Amniotic epithelial cell (primary cell): ENCODE measurements at places on chromosomes 12 and 14.

DNA sequence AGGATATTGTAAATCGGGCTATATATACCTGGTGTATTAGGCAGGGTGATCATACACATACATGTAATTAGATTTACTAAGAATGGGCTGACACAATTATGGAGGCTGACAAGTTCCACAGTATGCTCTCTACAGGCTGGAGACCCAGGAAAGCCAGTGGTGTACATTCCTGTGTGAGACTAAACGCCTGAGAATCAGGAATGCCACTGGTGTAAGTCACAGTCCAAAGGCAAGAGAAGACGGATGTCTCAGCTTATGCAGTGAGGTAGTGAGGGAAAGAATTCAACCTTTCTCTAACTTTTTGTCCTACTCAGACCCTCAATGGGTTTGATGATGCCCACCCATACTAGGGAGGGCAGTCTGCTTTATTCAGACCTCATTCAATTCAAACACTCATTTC, 57.1 kb downstream of the METTL25 start:
- DNase-seq, result peak; percentile 55

- DNase-seq, result peak; percentile 89
Observed at GRCh38 chr12:115541891-115542421, 735.5 kb downstream of the MED13L start.

DNA sequence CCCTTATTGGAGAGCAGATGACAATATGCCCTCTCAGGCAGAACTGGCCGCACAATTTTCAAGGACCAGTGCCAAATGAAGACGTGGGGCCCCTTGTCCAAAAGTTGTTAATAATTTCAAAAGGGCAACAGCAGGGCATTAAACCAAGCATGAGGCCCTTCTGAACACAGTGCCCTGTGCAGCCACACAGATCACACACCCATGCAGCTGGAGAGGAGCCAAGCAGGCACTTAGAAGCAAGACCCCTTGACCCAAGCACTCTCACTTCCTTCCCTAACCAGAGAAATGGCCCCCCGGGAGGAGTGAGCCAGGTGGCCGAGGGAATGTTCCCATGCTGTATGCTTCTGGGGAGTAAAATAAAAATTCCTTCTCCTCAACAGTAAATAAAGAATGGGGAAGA, 114.0 kb upstream of the TMPO start:
- DNase-seq, result no peak

- peak; percentile 53 for DNase-seq
Observed at GRCh38 chr12:29921307-29921706, 137.6 kb upstream of the TMTC1 start.

GRCh38 chr14:33432407-33433023, 493.8 kb downstream of the NPAS3 start:
- peak; percentile 37 for DNase-seq

DNA sequence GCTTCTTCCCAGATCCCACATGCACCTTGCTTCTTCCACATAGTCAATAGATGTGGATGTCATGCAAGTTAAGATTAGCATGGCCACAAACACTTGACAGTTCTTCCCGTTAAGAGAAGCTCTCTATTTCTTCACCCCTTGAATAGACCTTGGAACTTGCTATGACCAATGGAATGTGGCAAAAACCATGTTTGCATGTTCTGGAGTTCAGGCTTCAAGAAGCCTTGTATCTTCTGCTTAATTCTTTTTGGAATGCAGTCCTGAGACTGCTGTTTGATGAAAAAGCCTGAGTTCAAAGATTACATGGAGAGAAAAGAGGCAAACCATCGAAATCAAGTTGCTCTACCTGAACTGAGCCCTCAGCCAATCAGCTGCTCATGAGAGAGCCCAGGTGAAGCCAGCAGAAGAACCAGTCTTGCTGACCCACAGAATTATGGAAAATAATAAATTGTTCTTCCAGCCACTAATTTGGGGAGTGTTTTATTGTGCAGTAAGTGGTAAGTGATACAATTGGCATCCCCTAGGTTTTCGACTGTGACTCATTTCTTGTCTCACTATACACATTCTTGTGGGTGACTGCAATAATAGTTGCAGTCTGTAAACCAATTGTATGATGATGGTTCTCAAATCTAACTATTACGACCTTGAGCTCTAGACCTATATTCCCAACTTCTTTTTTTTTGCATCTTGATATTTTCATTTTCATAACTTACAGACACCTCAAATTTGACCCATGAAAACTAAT, 12.6 kb downstream of the RASSF9 start:
- peak; percentile 48 for DNase-seq

DNA sequence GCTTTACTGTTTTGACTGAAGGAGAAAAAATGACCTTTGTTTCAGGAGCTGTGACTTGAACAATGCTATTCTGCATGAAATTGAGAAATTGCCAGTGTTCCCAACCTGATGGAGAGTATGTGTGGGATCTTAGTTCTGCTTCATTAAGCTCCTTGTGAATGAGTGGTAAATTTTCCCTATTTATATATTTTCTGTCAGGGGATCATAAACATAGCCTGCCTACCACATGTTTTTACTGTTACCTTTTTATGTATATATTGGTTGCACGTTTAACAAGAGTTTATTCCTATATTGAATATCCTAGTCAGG, 271.7 kb downstream of the PDZRN4 start:
- no peak for DNase-seq

DNA sequence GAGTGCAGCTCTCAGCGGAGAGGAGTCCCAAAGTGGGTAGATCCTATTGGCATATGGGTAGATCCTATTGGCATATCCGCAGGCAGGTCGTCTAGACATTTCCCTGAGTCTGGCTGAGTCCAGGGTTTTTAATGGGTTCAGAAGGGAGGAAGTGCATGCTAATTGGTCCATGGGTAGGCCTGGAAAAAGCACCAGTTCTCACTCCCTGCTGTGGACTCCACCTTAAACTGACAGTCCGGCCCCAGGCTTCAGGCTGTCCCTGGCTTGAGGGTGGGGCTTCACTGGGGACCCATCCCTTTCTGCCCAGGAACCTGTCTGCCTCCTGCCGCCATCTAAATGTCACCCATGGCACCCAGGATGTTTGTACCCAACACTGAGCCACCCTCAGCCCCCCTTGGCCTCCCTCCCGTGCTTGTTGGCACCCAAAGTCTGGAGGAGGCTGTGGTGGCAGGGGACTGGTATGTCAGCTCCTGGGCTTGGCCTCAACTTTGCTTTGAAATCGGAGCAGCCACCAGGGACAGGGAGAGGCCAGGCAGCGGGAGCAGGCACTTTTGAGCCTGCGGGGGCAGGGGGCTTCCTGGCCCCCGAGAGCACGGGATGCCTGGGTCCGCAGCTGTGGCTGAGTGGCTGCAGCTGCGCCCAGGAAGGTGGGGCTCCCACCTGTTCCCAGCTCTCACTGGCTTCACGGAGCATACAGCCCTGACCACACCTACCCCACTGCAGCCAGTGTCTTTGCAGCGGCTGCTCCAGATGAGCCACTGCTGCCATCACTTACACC, 29.6 kb upstream of the YAF2 start:
- DNase-seq, result no peak

GRCh38 chr14:102729268-102729667, 48.0 kb upstream of the TRAF3 start:
- no peak for DNase-seq

- DNase-seq, result no peak
Observed at GRCh38 chr14:106844608-106845285, 1318.4 kb downstream of the TMEM121 start.

DNA sequence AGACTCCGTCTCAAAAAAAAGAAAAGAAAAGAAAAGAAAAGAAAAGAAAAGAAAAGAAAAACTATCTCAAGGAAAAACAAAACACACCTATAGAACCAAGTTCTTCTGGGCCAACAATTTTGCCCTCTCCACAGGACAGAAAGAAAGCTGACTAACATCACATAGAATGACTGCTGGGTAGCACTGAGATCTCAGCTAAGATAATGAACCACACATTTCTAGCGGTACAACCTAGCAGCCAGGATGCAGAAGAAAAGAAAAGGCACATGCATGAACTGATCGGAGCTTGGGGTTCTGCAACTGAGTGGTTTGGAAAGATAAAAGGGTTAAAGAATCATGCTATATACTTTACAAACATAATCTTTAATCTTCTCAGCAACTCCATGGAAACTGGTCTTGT, 19.5 kb downstream of the TMED10 start:
- no peak for DNase-seq

DNA sequence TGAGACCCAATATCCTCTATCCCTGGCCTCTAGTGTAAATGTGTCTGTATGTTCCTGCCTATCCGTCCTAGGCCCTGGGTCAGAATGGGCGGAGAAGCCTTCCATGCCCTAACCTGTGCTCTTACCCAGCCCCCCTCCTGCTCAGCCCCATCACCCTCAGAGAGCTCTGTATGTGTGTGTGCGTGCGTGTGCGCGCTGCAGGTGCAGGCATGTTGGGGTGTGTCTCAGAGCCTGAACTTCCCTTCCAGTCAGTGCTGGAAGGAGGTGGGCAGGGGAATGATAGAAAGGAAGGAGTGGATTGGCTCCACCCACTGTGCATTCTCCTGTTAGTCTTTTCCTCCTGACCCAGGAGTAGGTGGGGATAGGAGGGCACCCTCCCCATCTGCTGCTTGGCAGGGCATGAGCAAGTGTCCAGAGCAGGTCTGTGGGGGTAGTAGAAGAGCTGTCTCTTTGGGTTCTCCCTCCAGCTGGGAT, 7.2 kb downstream of the NAB2 start:
- DNase-seq, result peak; percentile 48

DNA sequence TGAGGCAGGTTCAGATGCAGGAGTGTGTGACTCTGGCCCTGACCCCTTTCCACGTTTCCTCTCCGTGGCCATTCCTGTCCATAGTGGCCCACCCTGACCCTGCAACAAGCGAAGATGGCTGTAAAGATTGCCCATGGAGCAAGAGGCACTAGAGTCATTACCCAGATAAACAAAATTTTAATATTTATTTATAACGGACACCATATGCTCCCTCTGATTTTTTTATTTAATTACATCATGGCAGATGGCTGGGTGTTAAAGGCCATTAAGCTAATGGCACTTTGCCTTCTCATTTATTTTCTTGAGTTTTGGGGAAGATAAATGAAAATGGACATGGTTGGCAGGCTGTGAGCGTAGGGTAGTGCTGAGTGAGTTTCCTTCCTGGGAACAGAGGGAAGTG, 58.7 kb downstream of the WSCD2 start:
- no peak for DNase-seq

GRCh38 chr12:124762791-124763593, 100.7 kb downstream of the SCARB1 start:
- peak; percentile 27 for DNase-seq

GRCh38 chr12:48985475-48985897, 7.4 kb downstream of the WNT1 start:
- DNase-seq, result no peak

- DNase-seq, result peak; percentile 87
Observed at GRCh38 chr14:103597623-103598377, 31.2 kb upstream of the KLC1 start.

GRCh38 chr14:106843951-106844483, 1317.6 kb downstream of the TMEM121 start:
- no peak for DNase-seq

- DNase-seq, result no peak
Observed at GRCh38 chr12:34406996-34407300, 384.7 kb downstream of the ALG10 start.

- DNase-seq, result peak; percentile 14
Observed at GRCh38 chr12:84858796-84859195, 53.8 kb downstream of the SLC6A15 start.

GRCh38 chr14:69818758-69819191, 21.7 kb upstream of the SLC10A1 start:
- peak; percentile 49 for DNase-seq

- DNase-seq, result no peak
Observed at GRCh38 chr12:3647504-3647903, 105.4 kb downstream of the CRACR2A start.

DNA sequence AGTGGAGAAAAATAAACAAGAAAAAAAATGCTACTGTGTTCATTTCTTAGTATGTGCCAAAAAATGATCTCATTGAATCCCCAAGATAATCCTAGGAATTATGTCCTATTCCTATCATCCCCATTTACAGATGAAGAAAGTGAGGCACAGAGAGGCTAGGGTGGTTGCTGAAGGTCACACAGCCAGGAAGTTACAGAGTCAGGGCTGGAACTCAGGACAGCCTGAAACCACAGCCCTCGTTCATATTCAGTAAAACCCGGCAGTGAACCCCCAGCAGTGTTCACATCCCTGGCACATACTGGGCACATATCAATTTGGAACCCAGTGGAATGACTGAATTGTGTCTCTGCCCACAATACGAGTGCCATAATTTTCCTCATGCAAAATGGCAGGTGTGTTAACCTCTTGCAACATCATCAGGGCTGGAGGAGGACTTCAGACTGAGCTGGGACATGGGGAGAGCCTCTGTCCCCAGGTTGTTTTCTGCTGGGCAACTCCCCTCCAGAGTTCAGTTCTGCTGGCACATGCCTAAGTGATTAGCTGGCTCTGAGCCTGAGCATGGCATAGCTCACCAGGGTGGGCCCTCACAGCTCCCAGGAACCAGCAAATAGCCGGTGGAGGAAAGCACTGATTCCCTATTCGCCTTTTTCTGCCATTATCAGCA, 2.0 kb upstream of the PPP1CC start:
- no peak for DNase-seq
